ENCODE measurements at places on chromosomes 16 and 17.

GRCh38 chr17:71948703-71949422 lies 172.0 kb upstream of the SOX9 start:
- no peak for DNase-seq

- no peak for DNase-seq
These were observed 44.3 kb downstream of the MPRIP start for GRCh38 chr17:17086585-17086984.

GRCh38 chr17:80377798-80378197 lies 37.2 kb upstream of the ENDOV start:
- DNase-seq = no peak

- no peak for DNase-seq
These were observed 38.5 kb upstream of the KSR1 start for GRCh38 chr17:27417596-27418365.

GRCh38 chr16:54792811-54793210 lies 137.9 kb upstream of the IRX5 start:
- no peak for DNase-seq

GRCh38 chr16:11535494-11535893 lies 51.2 kb downstream of the LITAF start:
- DNase-seq = no peak

GRCh38 chr17:5562661-5563360 lies 21.5 kb downstream of the NLRP1 start:
- DNase-seq = no peak

DNA sequence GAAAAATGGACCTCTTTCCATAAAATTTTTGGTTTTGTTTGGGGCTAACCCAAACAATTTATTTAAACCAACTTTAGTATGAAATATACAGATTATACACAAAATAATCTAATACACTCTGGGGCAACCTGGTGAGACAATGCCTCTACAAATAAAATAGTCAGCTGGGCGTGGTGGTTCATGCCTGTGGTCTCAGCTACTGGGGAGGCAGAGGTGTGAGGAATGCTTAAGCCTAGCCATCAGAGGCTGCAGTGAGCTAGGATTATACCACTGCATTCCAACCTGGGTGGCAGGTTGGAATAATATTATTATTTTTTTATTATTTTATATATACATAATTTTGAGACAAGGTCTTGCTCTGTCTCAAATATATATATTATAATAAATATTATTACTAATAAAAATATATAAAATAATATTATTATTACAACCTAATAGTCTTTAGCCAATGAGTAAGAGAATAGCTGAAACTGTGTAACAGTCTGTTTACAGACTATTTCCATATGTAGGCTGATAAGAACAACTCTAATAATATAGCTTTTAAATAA lies 50.5 kb downstream of the GLG1 start:
- no peak for DNase-seq

DNA sequence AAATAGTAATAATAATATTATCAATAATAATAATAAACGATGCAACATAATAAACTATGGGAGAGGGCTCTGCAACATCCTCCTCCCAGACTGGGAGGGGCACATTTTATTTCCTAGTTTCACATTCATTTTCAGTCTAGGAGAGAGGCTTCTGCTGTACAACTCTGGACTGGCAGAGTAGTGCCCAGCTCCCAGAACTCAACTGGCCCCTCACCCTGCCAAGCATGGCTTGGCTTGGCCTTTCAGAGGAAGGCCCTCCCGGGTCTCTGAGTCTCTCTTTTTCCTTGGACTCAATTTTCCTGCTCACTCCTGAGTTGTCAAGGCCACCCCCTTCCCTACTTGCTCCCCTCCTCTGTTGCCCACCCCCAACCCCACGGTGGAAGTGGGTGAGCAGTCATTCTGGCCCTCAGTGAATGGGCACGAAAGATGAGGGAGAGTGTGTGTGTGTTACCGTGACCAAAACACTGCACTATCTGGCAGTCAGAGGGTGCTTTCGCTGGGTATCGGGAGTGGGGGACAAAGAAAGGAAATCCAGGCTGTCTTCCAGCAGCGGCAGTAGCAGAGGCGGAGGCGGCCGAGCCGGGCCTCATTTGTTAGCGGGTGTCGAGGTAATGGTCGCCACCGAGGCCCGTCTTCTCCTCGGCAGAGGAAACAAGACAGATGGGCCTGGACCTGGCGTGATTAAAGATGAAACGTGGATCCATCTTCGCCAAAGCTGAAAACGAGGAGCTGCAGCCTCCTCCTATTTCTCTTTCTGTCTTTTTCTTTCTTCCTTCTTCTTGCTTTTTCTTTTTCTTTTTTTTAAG lies 2.3 kb downstream of the HOXB4 start:
- DNase-seq = no peak

- DNase-seq = no peak
These were observed 5.4 kb downstream of the SREBF1 start for GRCh38 chr17:17831208-17832031.

DNA sequence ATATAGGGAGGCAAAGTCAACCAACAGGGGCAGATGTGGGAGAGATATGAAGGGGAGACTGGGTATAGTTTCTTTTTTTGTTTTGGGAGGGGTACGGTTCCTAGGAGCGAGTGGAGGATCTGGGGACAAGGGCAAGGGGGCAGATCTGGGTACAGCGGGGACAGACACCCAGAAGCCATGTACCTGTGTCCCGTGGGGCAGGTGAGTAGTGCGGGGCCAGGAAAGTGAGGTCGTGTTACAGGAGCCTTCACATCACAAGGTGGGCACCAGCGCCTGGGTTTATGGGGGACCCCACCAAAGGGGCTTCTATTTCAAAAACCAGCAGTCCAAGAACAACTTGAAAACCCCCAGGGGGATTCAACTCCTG lies 11.5 kb downstream of the LITAF start:
- DNase-seq = no peak

GRCh38 chr16:27235055-27235937 lies 32.0 kb downstream of the KDM8 start:
- peak; percentile 62 for DNase-seq

DNA sequence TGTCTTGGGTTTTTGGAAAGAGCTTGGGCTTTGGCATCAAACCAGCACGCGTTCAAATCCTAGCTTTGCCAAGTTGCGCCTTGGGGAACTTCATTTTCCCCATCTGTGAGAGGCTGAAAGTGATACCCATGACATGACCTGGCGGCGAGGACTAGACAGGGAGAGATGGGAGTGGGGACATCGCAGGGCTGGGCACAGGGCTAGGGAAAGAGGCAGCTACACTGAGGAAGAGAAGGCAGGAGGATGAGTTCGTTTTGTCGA lies 202.9 kb downstream of the IRF8 start:
- no peak for DNase-seq

- no peak for DNase-seq
These were observed 96.8 kb downstream of the BRIP1 start for GRCh38 chr17:61766520-61766919.

DNA sequence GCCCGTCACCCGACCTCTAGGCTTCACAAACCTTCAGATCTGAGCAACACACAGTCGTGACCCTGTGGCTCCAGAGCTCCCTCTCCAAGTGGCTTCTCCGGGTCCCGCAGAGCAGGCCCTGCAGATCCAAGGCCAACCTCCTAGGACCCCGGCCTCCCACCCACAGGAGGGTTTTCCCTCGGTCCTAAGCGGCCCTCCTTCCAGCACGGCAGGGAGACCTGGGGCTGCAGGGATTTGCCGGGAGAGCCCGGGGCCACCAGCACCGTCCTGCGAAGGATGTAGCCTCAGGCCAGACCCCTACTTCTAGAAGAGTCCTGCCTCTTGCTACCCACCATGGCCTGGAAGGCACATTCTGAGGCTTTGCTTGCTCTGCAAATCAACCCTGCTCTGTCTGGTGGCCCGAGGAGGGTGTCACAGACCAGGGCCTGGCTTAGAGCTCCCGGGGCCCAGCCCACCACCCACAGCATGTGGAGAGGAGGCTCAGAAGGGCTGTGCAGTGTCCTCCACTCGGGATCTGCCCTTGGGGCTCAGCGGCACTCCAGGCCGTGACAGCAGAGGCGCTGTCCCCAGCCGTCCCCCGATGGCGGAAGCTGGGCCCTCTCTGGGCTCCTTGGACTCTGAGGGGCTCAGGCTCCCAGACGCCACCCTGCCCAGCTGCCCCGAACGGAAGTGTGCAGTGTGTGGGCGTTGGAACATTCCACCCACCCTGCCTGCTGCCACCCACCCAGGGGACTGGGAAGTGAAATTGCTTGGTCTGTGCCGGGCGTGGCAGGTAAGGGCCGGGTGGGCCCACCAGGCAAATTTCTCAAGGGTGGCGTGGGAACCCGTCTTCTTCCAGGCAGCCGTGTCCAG lies 28.8 kb upstream of the ACSF3 start:
- DNase-seq = no peak

- no peak for DNase-seq
These were observed 3.6 kb downstream of the RFNG start for GRCh38 chr17:82047914-82048570.

- no peak for DNase-seq
These were observed 525.5 kb downstream of the KIF2B start for GRCh38 chr17:54348234-54348633.

GRCh38 chr17:61040666-61041065 lies 359.0 kb upstream of the TBX2 start:
- no peak for DNase-seq

GRCh38 chr17:10727192-10727591 lies 2.6 kb downstream of the TMEM220 start:
- no peak for DNase-seq

DNA sequence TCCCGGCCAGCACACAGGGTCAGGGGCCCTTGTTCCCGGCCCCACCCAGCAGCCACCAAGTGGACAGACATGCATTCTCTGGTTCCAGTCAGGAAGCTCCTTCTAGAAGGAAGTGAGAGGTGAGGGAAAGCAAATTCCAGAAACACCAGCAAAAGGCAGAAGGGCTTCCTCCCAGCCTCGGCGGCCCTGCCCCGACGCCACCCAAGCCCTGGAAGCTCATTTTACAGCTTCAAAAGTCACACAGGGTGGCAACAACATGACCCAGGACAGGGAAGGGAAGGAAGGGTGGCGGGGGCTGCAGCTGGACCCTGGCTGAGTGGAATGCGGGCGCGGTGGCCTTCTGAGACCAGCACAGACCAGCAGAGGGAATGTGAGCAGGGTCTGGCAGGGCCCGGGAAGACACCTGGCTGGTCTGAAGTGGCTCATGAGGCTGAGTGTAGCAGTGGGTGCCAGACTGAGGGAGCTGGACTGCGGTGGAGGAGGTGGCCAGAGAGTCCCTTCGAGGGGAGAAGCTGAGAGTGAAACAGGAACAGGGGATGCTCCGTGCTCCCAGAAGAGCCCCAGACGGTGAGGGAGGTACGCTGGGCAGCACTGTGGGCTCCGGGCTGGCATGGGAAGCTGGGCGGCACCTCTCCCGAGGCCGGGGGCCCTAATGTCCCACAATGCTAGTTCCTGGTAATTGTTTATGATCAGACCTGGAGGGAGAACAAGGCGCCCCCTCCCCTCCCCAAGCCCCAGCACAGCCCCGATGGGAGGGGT lies 1.9 kb upstream of the UNC13D start:
- no peak for DNase-seq

DNA sequence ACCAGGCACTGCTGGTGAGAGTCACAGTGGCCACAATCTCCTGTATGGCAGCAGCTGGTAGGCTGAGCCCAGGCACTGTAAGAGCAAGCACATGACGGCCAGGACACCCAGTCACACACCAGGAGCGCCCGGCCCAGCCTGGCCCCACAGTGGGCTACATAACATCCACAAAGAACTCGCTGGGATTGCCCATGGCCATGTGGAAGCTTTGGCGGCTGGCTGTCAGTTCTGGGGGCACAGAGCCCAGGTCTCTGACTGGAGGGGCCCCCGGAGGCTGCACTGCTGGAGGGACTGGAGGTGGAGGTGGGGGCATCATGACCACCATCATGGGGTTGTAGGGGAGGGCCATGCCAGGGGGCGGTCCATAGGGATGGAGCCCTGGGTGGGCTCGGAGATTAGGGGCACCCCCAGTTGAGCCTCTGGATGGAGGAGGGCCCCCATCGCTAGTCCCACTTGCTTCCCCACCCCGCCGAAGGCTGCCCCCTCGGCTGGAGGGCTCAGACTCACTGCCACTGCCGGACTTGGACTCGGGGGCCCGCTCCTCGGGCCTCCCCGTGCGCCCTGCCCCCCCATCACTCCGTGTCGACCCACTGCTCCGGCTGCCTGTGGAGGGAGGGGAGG lies 6.1 kb downstream of the ACADVL start:
- no peak for DNase-seq

- DNase-seq = no peak
These were observed 444 bp downstream of the HELZ start for GRCh38 chr17:67244431-67245072.

DNA sequence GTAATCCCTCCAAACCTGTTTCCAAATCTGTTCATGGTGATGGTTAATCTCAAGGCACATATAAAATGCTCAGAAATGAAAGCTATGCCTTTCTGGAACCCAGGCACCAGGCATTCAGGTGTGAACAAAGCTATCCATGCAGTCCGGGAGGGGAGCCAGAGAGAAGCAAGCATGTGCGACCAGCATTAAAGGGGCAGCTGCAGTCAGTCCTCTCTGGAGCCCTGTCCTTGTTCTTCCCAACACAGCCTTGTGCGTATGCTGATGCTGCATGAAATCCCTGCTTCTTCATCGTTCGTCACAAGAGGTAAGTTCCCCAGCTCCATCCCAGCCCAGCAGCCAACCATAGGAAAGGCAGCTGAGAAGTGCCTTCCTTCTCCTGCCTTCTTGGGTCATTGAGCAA lies 148.7 kb downstream of the GRIN2A start:
- no peak for DNase-seq

GRCh38 chr17:48427598-48427997 lies 2.4 kb downstream of the SKAP1 start:
- DNase-seq = no peak

DNA sequence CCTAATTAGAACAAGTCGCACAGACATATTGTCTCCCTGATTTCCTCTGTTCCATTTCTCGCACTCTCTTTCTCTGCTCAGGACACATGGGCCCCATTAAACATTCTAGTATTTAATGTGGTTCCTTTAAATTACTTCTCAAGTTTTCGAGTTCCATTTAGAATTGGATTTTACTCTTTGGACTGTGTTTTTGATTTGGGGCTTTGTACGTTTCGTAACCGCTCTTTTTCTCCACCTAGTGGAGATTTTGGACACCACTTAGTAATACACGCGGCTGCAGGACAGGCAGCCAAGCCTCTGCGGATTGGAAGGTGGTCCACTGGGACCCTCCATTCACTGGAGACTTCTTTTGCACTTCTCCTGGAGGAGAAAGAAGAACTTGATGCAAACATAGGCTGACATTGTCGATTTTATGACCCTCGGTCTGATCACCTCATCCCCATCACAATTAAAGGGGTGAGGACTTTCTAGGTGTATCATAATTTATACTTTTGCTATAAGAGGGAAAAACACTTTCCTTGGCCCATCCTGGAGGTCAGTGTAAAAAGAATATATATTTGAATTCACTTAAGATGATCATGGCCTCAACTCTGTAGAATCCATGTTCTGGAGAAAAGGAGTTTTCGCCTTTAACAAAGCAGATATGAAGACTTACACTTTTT lies 85.7 kb downstream of the NOG start:
- DNase-seq = peak; percentile 11

- no peak for DNase-seq
These were observed 36.3 kb downstream of the GAS7 start for GRCh38 chr17:10162096-10162495.

DNA sequence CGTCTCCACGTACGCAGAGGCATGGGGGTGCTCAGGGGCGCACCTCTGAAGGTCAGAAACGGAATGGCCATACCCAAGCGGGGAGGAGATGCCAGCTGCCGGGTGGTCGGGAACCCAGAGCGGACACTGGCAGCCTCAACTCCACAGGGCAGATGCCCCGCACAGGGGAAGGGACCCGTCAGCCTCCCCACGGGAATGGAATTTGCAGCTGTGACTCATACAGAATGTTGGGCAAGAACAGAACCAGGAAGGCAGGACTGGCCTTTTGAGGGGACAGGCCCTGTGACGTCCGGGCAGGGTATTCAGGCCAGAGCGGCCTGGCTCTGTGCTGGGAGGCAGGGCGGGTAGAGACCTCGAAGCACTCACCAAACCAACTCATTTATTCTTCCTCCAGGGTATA lies 7.5 kb downstream of the TK1 start:
- no peak for DNase-seq
